Natural killer cell treated with Interleukin-12 subunit alpha and Interleukin-12 subunit beta and Interleukin-15 and Interleukin-18, amount 100 ng/mL, for 72 hours (primary cell): ENCODE measurements at places on chromosomes 4 and X.

DNA sequence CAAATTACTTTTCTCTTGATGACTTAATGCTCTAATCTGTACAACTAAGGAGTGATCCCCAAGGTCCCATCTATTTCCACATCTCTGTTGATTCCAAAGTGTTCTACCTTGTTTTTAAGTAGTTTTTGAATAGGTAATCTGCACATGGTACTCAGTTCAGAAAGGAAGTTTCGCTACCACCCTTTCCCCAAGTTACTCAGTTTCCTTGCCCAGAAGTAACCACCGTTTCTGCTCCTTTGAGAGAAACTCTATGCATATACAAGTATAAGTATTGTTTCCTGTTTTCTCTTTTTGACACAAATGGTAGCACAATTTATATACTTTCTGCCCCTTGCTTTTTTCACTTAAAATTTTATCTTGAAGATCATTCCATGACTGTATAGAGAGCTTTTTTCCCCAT lies 18.1 kb downstream of the TMEM154 start:
- no peak for DNase-seq

DNA sequence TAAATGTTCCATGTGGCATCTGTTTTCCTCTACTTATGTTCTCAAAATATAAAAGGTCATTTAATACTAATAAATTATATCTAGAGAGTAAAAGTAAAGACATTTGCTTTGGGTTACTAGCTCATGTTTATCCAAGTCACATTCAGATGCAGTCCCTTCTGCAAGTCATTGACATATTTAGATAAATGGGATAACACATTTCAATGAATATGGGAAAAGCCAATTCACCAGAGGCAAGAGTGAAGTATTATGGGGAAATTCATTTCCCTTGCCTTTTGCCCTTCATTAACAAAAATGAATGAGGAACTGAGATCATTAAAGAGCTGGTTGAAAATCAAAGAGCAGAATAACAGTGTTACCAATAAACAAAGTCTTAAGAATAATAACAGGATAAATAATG lies 306.2 kb upstream of the FSTL5 start:
- no peak for DNase-seq

DNA sequence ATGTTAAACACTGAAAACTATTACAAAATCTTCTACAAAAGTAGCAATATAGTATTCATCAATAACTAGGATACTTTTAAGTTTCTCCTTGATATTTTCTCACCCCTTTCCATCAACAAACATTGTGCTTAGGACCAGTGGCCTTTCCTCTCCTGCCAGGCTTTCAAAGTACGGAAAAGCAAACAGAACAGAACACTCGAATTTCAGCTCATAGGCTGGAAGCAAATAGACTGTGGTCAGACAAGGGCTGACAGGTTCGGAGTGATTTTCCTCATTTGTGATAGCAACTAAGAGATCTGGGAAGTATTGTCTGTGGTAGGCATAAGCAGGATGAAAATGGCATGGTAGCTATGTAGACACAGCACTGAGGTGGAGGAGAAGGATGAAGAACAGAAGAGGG lies 68.6 kb upstream of the SORBS2 start:
- DNase-seq, result no peak

DNA sequence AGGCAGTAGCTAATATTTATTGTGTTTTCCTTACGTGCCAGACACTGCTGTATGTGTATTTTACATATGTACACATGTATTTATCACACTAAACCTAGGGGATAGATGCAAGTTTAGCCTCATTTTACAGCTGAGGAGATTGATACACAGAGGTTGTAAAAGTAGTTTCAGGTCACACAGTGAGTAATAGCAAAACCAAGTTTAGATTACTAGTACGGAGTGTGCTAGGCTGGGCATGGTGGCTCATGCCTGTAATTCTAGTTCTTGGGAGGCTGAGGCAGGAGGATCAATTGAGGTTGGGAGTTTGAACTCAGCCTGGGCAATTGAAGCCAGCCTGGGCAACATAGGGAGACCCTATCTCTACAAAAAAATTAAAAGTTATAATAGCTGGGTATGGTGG lies 701.1 kb upstream of the ATOH1 start:
- no peak for DNase-seq

DNA sequence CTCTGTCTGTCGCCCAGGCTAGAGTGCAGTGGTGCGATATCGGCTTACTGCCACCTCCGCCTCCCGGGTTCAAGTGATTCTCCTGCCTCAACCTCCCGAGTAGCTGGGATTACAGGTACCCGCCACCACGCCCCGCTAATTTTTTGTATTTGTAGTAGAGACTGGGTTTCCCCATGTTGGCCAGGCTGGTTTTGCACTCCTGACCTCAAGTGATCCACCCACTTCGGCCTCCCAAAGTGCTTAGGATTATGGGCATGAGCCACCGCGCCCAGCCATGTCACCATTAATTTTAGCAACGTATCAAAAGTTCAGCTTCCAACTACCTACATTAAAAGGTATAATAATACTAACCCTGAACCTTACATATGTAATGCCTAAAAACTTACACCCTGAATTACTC lies 940 bp upstream of the UTP3 start:
- peak; percentile 64 for DNase-seq

GRCh38 chr4:25433966-25434827 lies 57.1 kb downstream of the ANAPC4 start:
- DNase-seq, result no peak

DNA sequence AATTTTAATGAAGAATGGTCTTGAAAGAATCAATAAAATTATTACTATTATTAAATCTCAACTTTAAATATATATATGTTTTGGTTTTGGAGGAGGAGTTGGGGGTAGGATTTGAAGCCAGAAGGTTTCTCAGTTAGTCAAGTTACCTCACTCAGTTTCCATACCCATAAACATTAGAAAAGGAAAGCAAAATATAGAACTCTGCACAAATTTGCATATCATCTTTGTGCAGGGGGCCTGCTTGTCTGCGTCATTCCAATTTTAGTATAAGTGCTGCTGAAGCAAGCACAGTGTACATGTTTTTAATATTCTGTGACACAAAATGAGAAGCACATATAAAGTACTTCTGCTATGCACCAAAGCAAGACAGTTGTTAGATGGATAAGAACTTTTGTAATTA lies 47.5 kb upstream of the SCRG1 start:
- no peak for DNase-seq

DNA sequence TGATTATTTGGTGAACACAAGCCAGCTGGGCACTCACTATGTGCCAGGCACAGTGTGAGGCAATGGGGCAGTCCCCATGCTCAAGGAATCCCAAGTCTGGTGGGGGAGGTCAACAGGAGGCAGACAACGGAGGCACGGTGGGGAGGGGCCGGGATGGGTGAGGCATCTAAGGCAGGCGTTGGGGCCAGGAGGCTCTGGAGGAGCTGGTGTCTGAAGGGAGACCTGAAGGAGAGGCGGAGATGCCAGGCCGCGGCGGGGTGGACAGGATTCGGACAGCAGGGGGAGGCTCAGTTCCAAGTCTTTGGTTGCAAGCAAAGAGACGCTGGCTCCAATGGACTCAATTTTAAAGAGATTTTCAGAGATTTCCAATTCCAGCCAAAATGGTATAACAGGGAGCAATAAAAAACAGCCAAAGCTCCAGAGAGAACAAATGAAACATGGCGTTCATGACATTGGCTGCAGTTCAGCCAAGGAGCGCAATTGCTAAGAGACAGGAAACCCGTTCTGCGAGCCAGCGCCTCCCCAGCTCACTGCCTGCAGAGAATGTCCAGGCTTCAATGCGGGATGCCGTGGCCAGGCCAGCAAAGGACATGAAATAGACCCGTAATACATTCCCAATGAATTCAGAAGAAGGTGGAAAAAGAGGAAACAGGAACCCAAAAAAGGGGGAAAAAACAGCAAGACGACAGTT lies 105.2 kb upstream of the LRPAP1 start:
- DNase-seq, result no peak
